Thoracic aorta (tissue), 2 donors: ENCODE measurements at places on chromosomes 1 and 21. TPM values are rescaled to one million over a fixed set of nuclear protein-coding genes. Genes with fewer than 3 reads are reported as not detected.
A peak's percentile ranks its signal among the peaks of the same experiment; 100 is the strongest.

Gene GCSAML
- 0.42 TPM for total RNA-seq

Gene MR1
- 30.0 TPM for total RNA-seq

Gene TTC39A
- 4.0 TPM for total RNA-seq

Gene ZNF691
- 4.4 TPM for total RNA-seq

GRCh38 chr1:57307392-57308170, 116.3 kb downstream of the DAB1 start:
- no peak overlapping the region for H3K27ac ChIP-seq
- no peaks in the 10 kb centered on the region for H3K27me3 ChIP-seq
- H3K36me3 ChIP-seq = no peaks in the 10 kb centered on the region
- no peaks in the 10 kb centered on the region for H3K4me1 ChIP-seq
- DNase-seq = no peak
- no peak overlapping the region for H3K4me3 ChIP-seq

Gene COL11A1
- total RNA-seq = 0.07 TPM

Gene IFFO2
- 27.7 TPM for total RNA-seq

DNA sequence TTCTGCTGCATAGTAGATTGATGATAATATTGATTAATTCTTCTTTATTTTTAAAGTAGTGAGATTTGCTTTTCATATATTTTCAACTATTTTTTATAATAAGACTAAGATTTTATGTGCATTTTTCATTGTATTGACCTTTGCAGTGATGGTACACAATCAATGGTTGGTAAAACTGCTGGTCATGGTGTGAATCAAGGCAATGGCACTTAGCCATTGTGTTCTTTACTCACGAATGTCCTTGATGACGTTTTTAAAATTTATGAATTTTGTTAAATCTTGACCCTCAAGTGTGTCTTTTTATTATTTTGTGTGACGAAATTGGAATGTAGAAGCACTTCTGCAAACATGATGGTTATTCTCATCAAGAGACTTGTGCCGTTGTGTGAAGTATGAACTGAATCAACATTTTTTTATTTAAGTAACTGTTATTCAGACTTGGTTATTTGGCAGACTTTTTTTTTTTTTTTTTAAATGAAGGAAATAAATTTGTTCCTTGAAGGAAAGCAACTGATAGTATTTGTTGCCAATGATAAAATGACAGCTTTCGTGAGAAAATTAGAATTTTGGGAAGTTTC, 22.6 kb downstream of the CDC73 start:
- H3K4me1 ChIP-seq = peaks cover 2% of the 10 kb centered on the region
- no peak overlapping the region for H3K4me3 ChIP-seq
- H3K27ac ChIP-seq = no peak overlapping the region
- peaks cover 31% of the 10 kb centered on the region for H3K36me3 ChIP-seq
- H3K27me3 ChIP-seq = no peaks in the 10 kb centered on the region

Gene VSIG8
- not detected for total RNA-seq

DNA sequence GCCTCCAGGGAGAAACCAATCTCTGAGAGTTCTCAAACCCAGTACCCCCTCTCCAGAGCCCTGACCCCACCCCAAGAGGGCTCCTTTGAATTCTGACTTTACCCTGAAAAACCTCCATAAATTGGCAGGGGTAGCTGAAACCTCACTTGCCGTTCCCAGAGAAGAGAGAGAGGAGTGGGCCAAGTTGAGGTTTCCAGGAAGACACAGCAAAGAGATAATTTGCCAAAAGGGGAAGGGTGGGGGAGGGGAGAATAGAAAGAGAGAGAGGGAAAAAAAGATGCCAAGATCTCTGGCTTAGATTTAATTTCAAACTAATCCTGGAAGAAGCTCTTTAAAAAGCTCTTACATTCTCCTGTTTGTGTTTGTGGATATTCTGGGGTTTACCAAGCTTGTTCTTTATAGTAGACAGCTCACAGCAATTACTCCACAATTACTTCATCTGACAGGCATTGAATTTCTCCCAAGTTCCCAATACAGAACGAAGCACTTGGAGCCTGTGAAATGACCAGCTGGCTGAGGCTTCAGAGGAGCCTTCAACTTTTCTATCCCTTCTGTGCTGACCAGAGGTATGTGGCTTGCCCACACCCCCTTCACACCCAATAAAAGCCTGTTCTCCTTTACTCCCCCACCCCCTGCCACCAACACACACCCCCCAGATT, 1.1 kb upstream of the GRHL3 start:
- no peak for DNase-seq
- H3K36me3 ChIP-seq = no peaks in the 10 kb centered on the region
- H3K27me3 ChIP-seq = no peaks in the 10 kb centered on the region
- no peak overlapping the region for H3K27ac ChIP-seq
- no peak overlapping the region for H3K4me3 ChIP-seq

Gene KCNE1
- 10.8 TPM for total RNA-seq

Gene CA6
- total RNA-seq = not detected

Gene ZMYND12
- not detected for total RNA-seq

Gene HAO2
- not detected for total RNA-seq

Gene GBP2
- 89.5 TPM for total RNA-seq

DNA sequence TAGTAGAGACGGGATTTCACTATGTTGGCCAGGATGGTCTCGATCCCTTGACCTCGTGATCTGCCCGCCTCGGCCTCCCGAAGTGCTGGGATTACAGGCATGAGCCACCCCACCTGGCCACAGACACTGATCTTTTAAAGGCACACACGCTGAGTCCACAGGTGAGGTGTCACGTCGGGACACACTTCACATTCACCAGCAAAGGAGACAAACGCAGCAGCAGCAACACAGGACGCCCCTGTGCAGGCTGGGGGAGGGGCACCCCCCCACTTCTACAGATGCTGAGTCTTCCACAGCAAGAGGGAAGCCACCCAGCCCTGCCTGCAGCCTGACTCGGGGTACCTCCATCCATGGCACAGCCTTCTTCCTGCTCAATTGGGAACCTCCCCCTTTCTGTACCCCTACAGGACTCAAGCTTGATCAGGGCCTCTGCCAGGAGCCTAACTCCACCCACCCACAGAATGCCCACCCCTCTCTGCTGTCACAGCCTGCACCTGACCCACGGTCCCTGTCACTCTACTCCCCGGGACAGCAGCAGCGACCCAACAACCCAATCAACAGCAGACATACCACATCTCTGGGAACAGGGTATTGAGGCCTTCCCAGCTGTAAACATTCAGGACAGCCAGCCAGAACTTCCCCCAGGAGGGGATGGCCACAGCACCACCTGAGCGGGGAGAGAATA, 9.5 kb downstream of the LSS start:
- no peak for DNase-seq
- no peaks in the 10 kb centered on the region for H3K4me1 ChIP-seq
- no peaks in the 10 kb centered on the region for H3K27me3 ChIP-seq

Gene SYTL1
- total RNA-seq = 5.5 TPM

GRCh38 chr1:61299463-61299862, 217.1 kb downstream of the NFIA start:
- no peaks in the 10 kb centered on the region for H3K27me3 ChIP-seq
- H3K36me3 ChIP-seq = no peaks in the 10 kb centered on the region
- H3K27ac ChIP-seq = peak overlapping the region; percentile 75
- H3K4me1 ChIP-seq = peaks cover 35% of the 10 kb centered on the region
- H3K4me3 ChIP-seq = peak overlapping the region; percentile 42

Gene ZNF593OS
- total RNA-seq = not detected

Gene KCNT2
- 23.6 TPM for total RNA-seq

GRCh38 chr1:161772397-161772796, 6.3 kb downstream of the ATF6 start:
- H3K4me1 ChIP-seq = peaks cover 22% of the 10 kb centered on the region
- H3K36me3 ChIP-seq = no peaks in the 10 kb centered on the region
- H3K27me3 ChIP-seq = no peaks in the 10 kb centered on the region
- no peak overlapping the region for H3K4me3 ChIP-seq
- DNase-seq = no peak

DNA sequence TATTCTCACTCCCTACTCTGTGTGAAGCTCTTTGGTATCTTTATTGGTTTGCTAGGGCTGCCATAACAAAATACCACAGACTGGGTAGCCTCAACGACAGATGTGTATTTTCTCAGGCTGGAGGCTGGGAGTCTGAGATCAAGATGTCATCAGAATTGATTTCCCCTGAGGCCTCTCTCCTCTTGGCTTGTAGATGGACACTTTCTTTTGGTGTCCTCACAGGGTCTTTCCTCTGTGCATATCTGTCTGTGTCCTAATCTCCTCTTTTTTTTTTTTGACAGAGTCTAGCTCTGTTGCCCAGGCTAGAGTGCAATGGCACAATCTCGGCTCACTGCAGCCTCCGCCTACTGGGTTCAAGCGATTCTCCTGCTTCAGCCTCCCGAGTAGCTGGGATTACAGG, 71.4 kb upstream of the KCNJ6 start:
- no peak overlapping the region for H3K27ac ChIP-seq
- H3K4me1 ChIP-seq = no peaks in the 10 kb centered on the region
- no peaks in the 10 kb centered on the region for H3K27me3 ChIP-seq
- no peak overlapping the region for H3K4me3 ChIP-seq
- H3K36me3 ChIP-seq = no peaks in the 10 kb centered on the region

Gene S100B
- 8.4 TPM for total RNA-seq

Gene IGFN1
- not detected for total RNA-seq

Gene DCST1
- not detected for total RNA-seq

DNA sequence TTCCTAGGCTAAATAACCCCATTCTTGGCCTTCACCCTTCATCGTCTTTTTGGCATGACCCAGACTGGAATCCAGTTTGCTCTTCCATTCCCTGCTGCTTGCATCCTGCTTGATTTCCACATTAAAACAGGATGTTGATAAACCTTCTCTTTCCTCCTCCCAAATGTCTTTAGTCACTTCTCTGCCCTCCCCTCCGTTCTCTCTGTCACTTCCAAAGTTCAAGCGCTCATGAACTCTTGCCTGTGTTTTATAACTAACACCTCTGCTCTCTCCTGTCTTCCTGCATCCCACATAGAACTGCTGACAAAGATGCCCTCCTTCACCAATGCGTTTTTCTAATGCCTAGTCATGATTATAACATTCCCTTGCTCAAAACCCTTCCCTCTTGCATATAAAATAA, 65.6 kb upstream of the SLC44A3 start:
- H3K36me3 ChIP-seq = no peaks in the 10 kb centered on the region
- H3K27ac ChIP-seq = no peak overlapping the region
- no peak for DNase-seq
- peaks cover 34% of the 10 kb centered on the region for H3K4me1 ChIP-seq

DNA sequence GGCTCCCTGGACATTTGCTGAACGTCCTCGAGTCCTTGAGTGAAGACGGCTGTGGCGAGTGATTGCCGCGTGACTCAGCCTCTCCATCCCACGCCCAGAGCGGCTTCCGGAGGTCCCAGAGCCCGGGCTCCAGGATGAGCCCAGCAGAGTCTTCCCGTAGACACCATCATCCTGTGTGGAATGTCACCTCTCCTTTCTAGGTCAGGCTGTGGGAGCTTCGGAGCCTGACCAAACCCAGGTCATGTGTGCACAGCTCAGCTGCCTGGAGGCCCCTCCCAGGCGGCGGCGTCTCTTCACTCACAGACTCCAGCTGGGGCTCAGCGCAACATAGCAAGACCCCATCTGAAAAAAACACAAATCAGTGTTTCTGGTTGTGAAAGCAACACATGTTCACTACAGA, 38.2 kb downstream of the PRKCZ start:
- no peak for DNase-seq
- H3K27ac ChIP-seq = no peak overlapping the region
